GM23248 (cell line): ENCODE measurements at places on chromosomes 16 and 17. TPM values are rescaled to one million over a fixed set of nuclear protein-coding genes. Genes with fewer than 3 reads are reported as not detected.

DNA sequence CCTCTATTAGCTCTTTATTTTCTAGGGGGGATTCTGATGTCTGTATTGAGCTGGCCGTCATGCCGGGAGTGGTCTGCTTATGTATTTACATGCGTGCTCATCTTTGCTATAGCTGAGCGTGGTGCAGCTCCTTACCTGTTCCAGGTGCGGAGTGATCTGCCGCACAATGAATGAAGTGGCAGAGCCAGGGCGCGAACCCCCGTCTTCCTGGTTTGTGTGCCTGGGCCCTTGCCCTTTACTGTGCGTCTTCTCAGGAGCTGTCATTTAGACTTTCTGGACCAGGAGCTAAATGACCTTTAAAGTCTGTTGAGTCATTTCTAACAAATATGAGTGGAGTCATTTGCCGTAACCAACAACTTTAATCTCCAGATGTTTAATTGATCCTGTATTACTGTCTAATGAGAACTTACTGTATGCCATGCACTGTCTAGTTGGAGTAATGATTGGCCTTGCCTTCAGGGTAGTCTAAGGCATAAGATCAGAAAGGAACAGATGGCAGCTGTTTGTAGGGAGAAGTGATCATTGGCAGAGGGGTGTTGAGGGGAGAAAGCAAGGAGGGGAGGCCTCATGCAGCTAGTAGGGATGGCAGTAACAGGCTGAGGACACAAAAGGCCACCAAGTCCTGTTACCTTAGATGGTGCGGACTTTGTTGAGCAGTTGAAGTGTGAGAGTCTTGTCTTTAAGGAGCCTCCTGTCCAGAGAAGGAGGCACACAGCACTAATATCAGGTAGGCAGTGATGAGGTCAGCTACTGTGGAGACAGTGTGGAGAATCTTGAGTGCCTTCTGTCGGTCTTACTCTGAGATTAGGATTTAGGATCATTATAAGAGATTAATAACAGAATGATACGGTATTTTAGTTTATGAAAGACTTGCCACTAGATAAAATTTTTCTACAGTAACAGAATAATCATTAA lies 53.9 kb downstream of the USP10 start:
- H3K4me1 ChIP-seq: peaks cover 25% of the 10 kb centered on the region
- no peaks in the 10 kb centered on the region for H3K27me3 ChIP-seq
- no peak overlapping the region for H3K4me3 ChIP-seq
- H3K36me3 ChIP-seq: no peaks in the 10 kb centered on the region; the same call in 1 of the 2 replicates
- H3K27ac ChIP-seq: no peak overlapping the region

DNA sequence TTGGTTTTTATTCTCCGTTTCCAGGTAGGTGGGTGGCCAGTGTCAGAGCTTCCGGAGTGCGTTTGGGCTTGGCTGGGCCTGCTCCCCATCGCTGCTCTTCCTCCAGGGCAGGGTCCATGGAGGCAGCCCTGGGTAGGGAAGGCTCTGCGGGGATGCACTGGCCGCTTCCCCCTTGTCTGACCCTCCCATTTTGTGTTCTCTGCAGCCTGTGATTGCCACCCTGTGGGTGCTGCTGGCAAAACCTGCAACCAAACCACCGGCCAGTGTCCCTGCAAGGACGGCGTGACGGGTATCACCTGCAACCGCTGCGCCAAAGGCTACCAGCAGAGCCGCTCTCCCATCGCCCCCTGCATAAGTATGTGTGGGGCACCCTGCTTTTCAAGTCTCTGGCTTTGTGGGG lies 158.3 kb downstream of the NTN1 start:
- no peaks in the 10 kb centered on the region for H3K36me3 ChIP-seq
- H3K27me3 ChIP-seq: no peaks in the 10 kb centered on the region; the same call in 1 of the 2 replicates
- DNase-seq: no peak
- no peak overlapping the region for H3K4me3 ChIP-seq
- no peak overlapping the region for H3K27ac ChIP-seq

GRCh38 chr16:48372744-48373143 lies 12.5 kb downstream of the SIAH1 start:
- H3K4me1 ChIP-seq: peaks cover 45% of the 10 kb centered on the region
- no peak for DNase-seq
- no peaks in the 10 kb centered on the region for H3K27me3 ChIP-seq
- no peak overlapping the region for H3K4me3 ChIP-seq
- no peaks in the 10 kb centered on the region for H3K36me3 ChIP-seq

DNA sequence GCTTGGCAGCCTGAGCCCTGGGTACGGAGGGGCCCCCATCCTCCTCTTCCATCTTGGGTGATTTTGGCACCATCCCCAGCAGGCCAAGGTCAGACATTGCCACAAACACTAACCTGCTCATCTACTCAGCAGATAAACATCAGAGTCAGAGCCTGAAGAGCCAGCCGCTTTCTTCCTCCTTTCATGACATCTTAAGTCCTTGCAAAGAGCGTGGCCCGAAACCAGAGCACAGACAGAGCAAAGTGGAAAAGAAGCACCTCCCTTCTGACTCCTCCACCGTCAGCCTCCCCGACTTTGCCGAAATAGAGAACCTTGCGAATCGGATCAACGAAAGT lies 60.4 kb upstream of the RPH3AL start:
- no peaks in the 10 kb centered on the region for H3K36me3 ChIP-seq
- H3K4me1 ChIP-seq: 0 out of 2 replicates have a peak, but pooled peaks cover 7% of the 10 kb centered on the region
- H3K4me3 ChIP-seq: no peak overlapping the region
- DNase-seq: no peak
- H3K27me3 ChIP-seq: no peaks in the 10 kb centered on the region

GRCh38 chr17:63387656-63388340 lies 58.3 kb downstream of the CYB561 start:
- H3K36me3 ChIP-seq: peaks cover 24% of the 10 kb centered on the region
- H3K4me3 ChIP-seq: no peak overlapping the region
- DNase-seq: no peak
- no peaks in the 10 kb centered on the region for H3K27me3 ChIP-seq
- no peak overlapping the region for H3K27ac ChIP-seq
- H3K4me1 ChIP-seq: peaks cover 9% of the 10 kb centered on the region

DNA sequence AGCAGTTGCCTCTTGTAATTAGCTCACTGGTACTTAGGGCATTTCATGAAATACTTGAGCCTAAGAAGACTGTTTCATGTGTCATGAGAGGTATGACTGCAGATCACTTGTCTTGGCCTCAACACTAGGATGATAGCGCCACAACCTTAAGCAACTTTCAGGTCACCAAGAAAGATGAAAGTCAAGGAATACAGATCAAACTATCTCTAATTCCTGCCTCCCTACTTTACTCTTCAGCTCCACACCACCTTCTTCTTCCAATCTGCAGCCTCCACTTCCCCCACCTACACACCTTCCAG lies 28.0 kb downstream of the GNA13 start:
- peaks cover 11% of the 10 kb centered on the region; the same call in 1 of the 2 replicates for H3K4me1 ChIP-seq
- H3K4me3 ChIP-seq: no peak overlapping the region
- H3K36me3 ChIP-seq: no peaks in the 10 kb centered on the region
- DNase-seq: no peak

- H3K4me1 ChIP-seq: no peaks in the 10 kb centered on the region
- H3K4me3 ChIP-seq: no peak overlapping the region
- H3K36me3 ChIP-seq: no peaks in the 10 kb centered on the region
- H3K27me3 ChIP-seq: no peaks in the 10 kb centered on the region
- DNase-seq: no peak
Measured at GRCh38 chr16:29644973-29645693, 17.9 kb upstream of the SPN start.

GRCh38 chr17:74478420-74479100 lies 12.1 kb downstream of the CD300A start:
- no peaks in the 10 kb centered on the region for H3K36me3 ChIP-seq
- H3K4me3 ChIP-seq: peak overlapping the region; percentile 8; the same call in 1 of the 2 replicates
- DNase-seq: peak; percentile 52
- no peak overlapping the region for H3K27ac ChIP-seq
- H3K4me1 ChIP-seq: peaks cover 9% of the 10 kb centered on the region; the same call in 1 of the 2 replicates

- H3K27ac ChIP-seq: no peak overlapping the region
- no peak for DNase-seq
- H3K4me3 ChIP-seq: no peak overlapping the region
- no peaks in the 10 kb centered on the region for H3K36me3 ChIP-seq
Measured at GRCh38 chr17:74020522-74020921, 183.0 kb upstream of the RPL38 start.

SRCIN1 gene
- total RNA-seq: not detected in 2 replicates

EVPLL gene
- total RNA-seq: not detected in 2 replicates

RNF157 gene
- total RNA-seq: 4.0 TPM in 1 of 2 replicates, not detected in the other

HGS gene
- total RNA-seq: 161 and 166 TPM in 2 replicates

CLEC10A gene
- total RNA-seq: not detected in 2 replicates
